ENCODE measurements at places on chromosomes 12 and 14.

GRCh38 chr12:6207259-6207925 is 7.2 kb downstream of the CD9 start:
- no peak for DNase-seq

DNA sequence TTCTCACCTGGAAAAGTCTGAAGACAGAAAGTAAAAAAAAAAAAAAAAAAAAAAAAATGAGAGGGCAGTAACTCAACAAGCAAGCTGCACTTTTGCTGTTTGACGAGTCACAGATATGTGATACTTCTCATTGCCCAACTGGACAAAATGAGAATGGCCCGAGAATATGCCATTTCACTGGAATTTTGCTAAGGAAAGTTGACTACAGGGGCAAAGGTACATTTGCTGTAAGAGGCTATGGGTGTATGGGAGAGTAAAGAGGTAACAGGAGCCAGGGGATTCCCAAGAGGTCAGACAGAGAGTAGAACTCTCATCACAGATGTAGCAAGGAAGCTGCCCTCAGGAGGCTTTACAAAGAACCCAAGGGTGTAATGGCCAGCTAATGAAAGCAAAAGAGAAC is 22.9 kb downstream of the KIF21A start:
- no peak for DNase-seq

- DNase-seq, result no peak
These were observed 77.7 kb upstream of the SLC38A2 start for GRCh38 chr12:46450279-46450748.

DNA sequence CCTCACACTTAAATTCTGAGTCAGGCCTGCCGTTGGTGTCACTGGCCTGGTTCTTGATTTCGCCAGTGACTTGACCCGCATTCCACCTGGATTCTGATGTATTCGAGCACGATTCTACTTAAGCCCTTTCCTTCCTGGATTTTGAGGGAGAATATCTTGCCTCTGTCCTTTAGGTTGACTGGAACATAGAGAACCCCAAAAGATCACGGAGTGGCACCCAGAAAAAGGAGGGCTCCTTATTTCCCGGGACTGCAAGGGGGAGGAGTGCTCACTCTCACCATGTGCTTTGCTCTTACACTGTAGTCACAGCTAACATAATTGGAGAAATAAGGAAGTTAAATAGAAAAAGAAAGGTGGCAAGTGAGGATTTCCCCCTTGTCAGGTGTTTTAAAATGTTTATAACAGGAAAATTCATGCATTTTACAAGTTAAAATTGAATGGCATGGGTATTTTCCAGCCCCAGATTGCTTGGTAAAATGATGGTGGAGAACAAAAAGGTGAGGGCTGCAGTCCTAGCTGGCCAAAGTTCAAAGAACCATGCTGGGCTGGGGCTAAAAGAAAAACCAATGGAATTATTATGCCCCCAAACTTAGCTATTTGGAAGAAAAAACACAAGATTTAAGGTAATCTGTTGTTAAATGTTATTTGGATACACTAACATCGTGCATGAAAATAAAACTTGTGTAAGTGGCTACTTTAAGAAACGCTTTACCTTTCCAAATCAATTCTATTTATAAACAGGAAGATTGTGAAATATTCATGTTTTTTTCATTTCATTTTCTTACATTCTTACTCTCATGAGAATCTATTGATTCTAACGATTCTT is 8.9 kb downstream of the FOXA1 start:
- DNase-seq, result no peak

GRCh38 chr14:77183896-77184295 is 2.3 kb downstream of the TMEM63C start:
- no peak for DNase-seq

DNA sequence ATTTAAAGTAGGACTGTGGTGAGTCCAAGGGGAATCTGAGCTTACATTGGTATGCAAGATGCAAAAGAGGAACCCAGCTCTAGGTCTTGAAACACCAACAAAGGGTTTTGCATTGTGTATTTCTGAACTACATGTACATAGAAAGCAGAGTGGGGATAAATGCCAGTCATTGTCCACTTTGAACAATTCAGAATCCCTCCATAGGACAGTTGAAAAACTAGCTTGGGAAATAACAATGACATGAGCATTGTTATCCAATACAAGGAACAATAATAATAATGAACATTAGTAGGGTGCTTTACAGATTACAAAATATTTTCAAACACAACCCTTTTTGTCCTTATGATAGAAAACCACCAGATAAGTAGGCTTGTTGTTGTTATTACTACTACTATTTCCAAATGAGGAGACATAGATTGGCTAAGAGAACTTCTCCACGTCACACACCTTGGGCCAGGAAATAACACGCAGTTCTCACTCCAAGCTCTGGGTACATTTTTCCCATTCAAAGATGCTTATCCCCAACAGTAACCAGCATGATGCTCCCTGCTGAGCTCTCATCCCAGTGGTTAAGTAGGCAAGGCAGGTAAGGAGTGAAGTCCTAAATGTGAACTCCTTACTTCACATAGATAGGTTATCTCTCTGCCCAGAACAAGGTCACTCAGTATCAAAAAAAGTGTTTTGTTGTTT is 51.7 kb upstream of the RASSF8 start:
- DNase-seq, result no peak

GRCh38 chr12:62621101-62621638 is 154.5 kb downstream of the MON2 start:
- no peak for DNase-seq

- DNase-seq, result no peak
These were observed 135.8 kb downstream of the INSM2 start for GRCh38 chr14:35669782-35670181.

DNA sequence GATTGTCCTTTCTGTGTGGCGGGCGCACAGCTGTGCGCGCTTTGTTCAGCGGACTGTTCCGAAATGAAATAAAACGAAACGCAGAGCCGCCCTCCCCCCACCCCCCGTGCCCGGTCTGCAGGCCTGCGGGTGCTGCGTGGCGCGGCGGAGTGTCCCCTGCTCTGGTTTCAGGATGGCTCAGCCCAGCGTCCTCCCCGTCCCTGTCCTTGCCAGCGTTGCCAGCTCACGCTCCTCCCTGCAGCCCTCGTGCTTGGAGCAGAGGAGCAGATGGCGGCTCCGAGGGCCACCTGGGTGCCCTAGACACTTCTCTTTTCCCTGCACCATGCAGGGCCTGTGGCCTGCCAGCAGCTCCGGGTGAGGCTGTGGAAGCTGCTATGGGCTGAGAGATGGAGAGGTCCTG is 17.5 kb upstream of the BEGAIN start:
- no peak for DNase-seq

DNA sequence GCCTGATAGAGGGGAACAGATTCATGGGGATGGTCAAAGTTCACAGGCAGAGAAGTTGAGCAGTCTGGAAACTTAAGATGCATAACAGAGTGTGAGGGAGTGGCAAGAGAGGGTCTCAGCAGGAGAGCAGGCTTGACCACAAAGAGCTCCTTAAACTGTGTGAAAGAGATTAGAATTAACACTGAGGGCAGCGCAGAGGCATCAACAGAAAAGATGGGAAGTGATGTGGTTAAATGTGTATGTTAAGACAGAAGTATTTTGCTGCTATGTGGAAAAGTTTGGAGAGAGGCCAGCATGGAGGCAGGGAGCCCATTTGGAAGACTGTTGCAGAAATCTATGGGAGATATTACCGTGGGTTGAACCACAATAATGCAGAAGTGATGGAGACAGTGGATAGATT is 122.7 kb upstream of the LMNTD1 start:
- no peak for DNase-seq

GRCh38 chr12:111178181-111179081 is 190.5 kb downstream of the PHETA1 start:
- no peak for DNase-seq

GRCh38 chr12:47488888-47489287 is 216.9 kb downstream of the RPAP3 start:
- no peak for DNase-seq

DNA sequence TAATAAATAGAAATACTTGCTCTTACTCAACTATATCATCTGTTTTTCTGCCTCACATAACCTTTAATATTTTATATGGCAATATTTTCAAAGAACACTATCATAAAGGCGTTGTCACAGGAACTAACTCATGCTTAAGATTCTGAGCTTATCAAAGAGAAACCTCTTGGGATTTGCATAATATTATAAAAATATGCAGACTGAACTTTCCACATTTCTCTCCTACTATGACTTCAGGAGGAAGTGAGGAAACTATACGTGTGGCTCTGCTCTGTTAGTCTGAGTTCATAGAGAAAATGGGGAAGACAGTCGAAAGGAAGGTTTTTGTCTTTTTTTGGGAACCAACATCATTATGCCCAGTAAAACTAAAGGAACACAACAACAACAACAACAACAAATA is 124.7 kb downstream of the GARIN6 start:
- DNase-seq, result no peak

- DNase-seq, result no peak
These were observed 115.3 kb downstream of the IPO8 start for GRCh38 chr12:30580344-30580743.

GRCh38 chr12:93181409-93181965 is 196.2 kb upstream of the NUDT4 start:
- no peak for DNase-seq

DNA sequence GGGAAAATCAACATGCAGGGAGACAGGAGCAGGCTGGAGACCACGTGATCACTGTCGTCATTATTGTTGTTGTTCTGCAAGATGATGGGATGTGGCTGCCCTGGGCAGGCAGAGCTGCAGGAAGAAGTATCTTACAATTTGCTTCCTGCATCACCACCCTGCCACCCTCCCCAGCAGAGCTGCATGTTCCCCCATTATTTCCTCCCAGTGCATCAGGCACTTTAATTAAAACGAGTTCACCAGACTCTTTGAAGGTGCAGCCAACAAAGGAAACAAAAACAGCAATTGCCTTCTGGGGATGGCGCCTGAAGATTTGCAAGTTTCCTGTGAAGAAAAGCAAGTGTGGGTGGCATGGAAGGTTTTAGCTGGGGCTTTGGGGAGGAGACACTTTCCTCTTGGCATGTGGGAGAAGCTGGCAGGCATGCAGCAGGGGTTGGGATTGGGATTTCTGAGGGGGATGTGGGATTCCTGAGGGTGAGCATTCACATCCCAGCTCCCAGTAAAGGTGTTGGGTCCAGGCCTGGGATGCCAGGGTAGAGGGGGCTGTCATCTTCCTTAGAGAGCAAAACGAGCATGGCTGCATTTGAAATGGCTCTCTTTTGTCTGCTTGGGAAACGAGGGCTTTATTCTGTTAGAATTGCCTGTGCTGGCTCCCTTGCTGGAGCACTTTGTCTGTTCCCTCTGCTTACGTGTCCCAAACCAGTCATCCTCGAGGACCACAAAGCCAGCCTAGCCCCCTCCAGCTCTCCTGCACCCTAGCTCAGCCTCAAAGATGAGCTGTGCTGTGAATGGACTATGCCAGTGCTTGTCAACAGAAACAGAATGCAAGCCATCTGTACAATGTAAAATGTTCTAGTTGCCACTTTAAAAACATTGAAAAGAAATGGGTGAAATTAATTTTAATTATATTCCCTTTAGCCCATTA is 11.5 kb upstream of the C14orf132 start:
- DNase-seq, result no peak

GRCh38 chr12:121796855-121797751 is 3.6 kb upstream of the RHOF start:
- DNase-seq, result no peak

- no peak for DNase-seq
These were observed 380.0 kb downstream of the DIO2 start for GRCh38 chr14:79831195-79831892.

- no peak for DNase-seq
These were observed 13.5 kb downstream of the PHLDA1 start for GRCh38 chr12:76018111-76018510.

- DNase-seq, result no peak
These were observed 21.7 kb downstream of the AICDA start for GRCh38 chr12:8590842-8591545.

- no peak for DNase-seq
These were observed 42.0 kb downstream of the KCNK13 start for GRCh38 chr14:90103808-90104207.

GRCh38 chr14:101072945-101073597 is 169.5 kb upstream of the RTL1 start:
- DNase-seq, result no peak

GRCh38 chr12:106594447-106594846 is 11.6 kb downstream of the RFX4 start:
- no peak for DNase-seq

- no peak for DNase-seq
These were observed 763.9 kb upstream of the MGAT4C start for GRCh38 chr12:87020071-87020470.

DNA sequence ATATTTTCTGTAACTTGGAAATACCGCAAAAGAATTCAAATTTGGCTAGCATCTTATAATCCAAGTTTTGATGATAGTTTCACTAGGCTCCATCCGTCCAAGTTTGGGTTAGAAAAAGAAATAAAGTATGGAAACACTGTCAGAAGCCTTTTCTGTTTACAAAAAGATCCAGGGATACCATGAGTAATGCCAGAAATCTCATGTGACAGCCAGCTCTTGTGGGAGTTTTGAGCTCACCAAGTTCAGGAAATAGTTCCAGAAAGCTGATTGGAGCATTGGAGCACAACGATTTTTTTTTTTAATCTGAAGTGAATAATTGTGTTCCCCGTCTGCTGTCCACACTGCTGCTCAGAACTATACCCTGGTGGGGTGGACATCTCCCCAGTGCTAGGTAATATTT is 229.7 kb upstream of the NPAS3 start:
- DNase-seq, result no peak

DNA sequence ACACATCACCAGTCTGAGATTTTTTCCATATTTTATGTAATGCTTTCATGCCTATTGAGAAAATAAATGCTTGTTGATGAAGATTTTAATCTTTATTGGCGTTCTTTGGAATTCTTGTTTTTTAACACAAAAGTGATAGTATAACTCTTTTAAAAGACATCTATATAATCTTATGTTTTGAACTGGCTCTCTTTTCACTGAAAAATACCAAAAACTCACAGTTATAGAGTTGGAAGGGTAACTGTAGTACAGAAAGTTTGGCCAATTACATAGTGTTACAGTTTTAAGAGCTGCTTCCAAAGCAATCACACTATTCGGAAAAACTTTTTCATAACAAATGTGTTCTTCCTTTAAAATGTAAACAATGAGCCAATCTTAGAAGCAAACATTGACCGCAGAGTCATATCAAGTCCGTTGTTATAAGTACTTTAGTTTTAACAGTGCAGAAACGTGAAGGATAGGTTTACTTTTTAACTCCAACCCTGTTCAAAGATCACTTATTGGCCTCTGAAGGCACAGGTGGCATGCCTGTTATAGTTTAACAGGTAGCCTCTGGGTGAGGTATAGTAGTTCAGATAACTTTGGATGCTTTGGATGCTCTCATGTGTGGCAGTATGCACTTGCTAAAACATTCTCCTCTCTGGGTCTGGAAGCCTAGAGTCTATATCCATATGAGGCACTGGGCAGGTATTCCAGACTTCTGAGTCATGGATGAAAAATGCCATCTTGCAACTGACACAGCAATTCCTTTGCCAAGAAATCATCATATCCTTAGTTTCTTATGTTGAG is 12.1 kb upstream of the NTN4 start:
- DNase-seq, result no peak

GRCh38 chr12:6476489-6476888 is 6.0 kb upstream of the VAMP1 start:
- DNase-seq, result no peak

GRCh38 chr14:69635981-69636639 is 24.7 kb downstream of the SUSD6 start:
- DNase-seq, result no peak

Data from activated naive CD4-positive, alpha-beta T cell (primary cell).